ENCODE measurements at places on chromosomes 4 and X.

DNA sequence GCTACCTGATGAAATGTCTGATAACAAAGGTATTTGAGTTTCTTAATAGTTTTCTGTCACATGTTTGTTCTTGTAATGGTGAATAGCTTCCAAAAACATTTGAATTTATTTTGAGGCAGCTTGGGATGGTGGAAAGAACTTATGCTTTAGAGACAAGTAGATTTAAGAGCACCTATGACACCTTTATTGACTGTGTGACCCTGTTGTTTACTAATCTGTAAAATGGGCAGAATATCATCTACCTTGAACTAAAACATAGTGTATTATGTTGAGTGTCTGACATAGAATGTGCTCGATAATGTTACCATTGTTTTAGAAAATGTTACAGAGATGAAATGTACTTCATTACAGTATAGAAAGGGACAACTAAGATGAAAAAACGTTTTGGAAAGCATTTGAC lies 24.9 kb downstream of the STAG2 start:
- no peak for DNase-seq

DNA sequence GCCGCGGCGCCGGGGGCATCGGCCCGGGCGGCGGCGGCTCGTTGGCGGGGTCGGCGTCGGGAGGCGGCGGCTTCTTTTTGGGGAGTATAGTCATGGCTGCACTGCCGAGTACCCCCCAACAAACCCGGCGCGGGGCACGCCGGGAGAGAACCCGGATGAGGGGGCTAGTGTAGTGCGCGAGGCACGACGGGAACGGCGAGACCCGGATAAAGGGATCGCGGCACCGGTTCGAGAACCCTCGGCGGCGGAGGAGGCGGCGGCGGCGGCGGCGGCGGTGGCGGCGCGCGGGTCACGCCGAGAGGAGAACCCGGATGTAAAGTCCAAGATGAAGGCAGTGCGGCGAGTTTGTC lies at the start of gene OTUD5:
OTUD5 (minus strand) TSS at position 131 of the 350 bp plus-strand sequence; CDS start at position 94, 37 bp downstream.
- no peak for DNase-seq

DNA sequence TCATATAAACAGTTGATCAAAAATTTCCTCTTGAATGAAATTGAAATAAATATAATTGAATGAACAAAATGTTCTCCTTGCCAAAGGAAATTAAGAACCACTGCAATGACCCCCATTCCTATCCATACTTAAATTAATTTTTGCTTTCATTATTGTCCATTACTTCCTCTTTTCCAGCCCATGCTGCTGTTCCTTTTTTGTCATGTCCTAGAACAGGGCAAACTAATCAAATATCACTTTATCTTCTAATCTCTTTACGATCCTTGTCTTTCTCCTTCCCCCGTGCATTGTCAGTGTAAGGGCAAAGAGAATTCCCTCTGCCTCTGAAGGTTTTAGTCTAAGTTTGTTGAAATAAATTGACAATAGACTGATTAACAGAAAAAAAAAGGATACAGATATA lies 203.0 kb downstream of the CENPC start:
- no peak for DNase-seq

DNA sequence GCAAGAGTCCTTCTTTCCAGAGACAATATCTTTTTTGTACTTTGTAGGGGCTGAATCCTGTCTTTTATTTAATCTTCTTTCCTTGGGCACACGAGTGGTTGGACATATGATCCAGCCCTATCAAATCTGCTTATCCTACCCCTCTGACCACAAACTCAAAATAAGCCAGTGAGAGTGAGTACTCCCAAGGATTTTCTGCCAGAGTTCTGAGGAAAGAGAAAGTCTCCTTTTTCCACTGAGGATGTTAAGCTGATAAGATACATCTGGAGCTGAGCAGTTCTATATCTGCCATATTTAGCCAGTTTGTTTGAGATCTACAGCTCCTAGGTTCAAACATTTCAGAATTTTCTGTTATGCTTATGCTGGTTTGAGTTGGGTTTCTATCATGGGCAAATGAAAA lies 134.8 kb upstream of the NWD2 start:
- DNase-seq = no peak

DNA sequence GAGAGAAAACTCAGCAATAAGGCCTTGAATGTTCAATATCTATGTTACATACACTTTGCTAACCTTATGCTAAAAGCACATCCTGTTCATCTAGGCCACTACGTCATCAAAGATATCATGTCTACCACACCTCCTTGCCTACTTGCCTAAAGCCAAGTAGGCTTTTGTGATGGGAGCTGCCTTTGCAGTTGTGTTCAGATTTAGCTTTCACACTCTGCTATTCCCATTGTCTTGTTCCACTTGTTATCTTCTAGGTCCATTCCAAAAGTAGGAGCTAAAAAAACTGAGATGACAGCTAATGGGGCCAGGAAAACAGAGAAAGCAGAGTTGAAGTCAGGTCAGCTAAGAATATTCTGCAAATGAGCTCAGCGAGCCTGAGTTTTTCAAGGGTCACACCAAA lies 153.6 kb upstream of the EDNRA start:
- no peak for DNase-seq

DNA sequence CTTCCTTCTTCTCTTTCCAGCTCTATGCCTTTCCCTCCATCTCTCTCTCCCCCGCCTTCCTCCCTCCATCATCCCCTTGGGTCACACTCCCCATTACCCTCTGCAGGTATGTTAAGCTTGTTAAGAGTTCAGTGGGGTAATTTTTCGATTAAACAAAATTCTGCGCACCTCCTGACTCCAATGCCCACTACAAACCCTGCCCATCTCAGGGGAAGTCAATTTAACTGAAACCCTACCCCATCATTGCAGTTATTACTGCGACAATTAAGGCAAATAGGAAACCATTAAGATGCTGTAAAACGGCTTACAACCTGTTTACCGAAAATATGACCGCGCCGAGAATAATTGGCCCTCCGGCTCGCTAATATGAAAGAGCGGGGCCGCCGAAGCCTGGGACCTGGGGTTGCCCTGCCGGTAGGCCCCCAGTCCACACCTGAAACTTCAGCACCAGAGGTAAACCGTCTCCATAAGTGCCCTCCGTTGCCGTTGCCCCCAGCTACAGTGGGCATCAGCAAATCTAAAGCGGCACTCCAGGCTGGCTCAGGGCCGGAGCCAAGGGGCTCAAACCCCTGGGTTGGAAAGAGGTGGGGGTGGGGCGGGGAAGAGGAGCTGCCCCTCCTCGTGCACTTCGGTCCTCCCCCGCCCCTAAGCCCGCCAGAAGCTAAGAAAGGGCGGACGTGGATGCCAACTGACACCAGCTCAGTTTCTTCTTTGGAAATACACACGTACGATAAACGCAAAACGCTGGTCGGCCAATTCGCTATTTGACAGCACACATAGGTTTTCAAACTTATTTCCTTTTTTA lies 4.8 kb downstream of the ARX start:
- DNase-seq = no peak

- no peak for DNase-seq
Observed at GRCh38 chr4:25213347-25213979, 20.4 kb upstream of the PI4K2B start.

- peak; percentile 37 for DNase-seq
Observed at GRCh38 chr4:37770016-37770415, 56.5 kb upstream of the PGM2 start.
